ENCODE measurements at places on chromosomes 4 and X.

GRCh38 chrX:69538321-69538876 is 34.3 kb downstream of the NALF2 start:
- peak; percentile 86 for DNase-seq

DNA sequence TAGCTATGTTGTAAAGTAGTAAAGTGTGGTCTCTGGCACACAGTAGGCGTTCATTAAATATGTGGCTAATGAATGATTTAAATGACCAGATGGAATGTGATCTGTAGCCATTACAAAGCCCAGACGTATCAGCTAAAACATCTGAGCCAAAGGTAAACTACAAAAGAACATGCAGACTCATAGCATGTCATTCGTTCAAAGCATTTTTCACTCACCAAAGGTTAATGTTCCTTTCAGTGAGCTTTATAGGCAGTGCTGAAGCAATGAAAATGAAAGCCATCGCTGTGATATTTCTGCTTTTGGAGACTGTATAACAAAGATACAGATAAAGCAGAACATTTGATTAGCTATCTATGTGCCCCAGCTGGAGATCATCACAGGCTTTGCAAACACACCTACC is 50.5 kb downstream of the F9 start:
- no peak for DNase-seq

GRCh38 chrX:49184294-49185281 is 1.6 kb downstream of the PRICKLE3 start:
- DNase-seq = peak; percentile 82

DNA sequence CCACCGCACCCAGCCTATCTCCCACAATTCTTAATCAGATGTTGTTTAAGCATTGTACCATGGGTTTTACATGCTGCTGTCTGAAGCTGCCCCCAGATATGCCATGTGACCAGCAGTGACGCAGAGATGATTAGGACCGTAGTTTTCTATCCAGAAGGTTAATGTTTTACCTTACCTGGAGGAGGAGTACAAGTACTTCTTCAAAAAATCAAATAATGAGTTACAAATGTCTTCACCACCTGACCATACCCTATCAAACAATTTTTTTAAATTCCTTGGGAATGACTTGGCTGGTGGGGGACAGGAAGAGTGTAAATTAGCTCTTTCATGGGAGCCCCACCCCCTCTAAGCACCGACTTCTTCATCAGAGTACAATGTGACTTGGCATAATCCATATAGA is 16.2 kb upstream of the SGMS2 start:
- DNase-seq = no peak

DNA sequence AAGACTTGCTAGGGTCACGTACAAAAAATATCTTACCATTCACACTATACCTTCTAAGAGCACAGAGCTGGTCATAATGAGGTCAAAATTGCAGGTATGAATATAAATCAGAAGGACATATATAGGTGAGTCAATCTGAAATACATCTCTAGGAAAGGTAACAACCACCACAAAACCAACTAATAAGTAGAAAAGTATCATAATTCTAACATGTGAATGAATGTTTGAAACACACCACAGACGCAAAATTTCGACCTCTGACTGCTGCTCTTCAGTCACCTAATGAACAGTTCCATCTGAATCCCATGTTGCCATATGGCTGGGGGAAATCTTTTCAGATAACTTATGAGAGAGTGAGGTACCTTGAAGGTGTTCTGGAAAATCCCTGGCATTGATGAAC is 22.1 kb downstream of the STAP1 start:
- no peak for DNase-seq

- no peak for DNase-seq
Observed at GRCh38 chrX:56069299-56069931, 162.7 kb upstream of the KLF8 start.

- no peak for DNase-seq
Observed at GRCh38 chr4:139142980-139143379, 34.0 kb downstream of the ELF2 start.

DNA sequence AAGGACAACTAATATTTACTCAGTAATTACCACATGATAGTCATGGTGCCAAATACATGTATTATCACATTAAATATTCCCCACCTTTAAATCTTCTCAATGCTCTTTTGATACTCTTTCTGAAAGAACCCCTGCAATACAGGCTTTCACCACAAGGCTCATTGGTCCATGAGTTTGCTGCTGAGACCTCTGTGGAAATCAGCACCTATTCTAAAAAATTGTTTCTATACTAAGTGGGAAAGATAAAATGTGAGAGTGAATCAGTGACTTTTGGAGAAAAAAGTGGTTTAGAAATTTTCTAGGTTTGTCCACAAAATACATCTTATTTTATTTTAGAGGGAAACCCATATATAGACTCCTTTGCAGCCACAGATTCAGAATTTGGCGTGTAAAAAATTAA is 257.3 kb downstream of the ZIC3 start:
- DNase-seq = no peak

- DNase-seq = peak; percentile 18
Observed at GRCh38 chr4:179307297-179308136, 1865.3 kb upstream of the AGA start.

DNA sequence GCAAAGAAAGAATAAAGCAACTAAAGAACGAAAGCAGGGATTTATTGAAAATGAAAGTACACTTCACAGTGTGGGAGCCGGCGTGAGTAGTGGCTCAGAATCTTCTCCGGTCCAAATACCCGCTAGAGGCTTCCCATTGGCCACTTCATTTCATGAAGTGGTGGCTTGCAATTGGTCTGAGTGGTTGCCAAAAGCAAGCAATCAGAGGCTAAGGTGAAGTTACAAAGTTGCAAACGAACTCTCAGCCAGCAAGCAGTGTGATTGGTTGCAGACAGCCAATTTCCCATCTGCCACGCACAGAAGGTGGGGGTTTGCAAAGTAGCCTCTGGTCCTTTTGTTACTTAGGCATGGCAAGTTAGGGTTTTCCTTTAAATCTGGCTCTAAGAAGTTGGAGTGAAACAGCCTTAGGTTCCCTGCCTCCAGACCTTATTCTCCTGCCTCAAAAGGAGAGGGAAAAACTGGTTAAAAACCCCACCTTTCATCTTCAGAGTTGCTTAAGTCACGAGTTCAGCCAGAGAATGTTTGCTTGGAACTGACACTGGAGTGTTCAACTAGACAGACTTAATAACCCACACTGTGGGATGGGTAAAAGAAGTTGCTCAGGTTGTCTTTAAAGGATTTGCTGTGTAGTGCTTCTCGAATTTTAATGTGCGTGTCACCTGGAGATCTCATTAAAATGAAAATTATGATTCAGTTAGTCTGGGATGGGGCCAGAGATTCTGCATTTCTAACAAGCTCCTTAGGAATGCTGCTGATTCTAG is 6.9 kb upstream of the CLOCK start:
- DNase-seq = peak; percentile 63

GRCh38 chrX:100368167-100368566 is 41.9 kb downstream of the PCDH19 start:
- peak; percentile 8 for DNase-seq

- DNase-seq = no peak
Observed at GRCh38 chr4:10102474-10103332, 13.9 kb downstream of the WDR1 start.
